Activated B cell treated with CpG ODN at 0.5 μM for 24 hours (primary cell): ENCODE measurements at places on chromosomes 11 and 22. TPM values are rescaled to one million over a fixed set of nuclear protein-coding genes. Genes with fewer than 3 reads are reported as not detected.

- DNase-seq, result no peak
- peaks cover 8% of the 10 kb centered on the region for H3K36me3 ChIP-seq
- H3K27ac ChIP-seq, result no peak overlapping the region
- peaks cover 22% of the 10 kb centered on the region for H3K4me1 ChIP-seq
- H3K4me3 ChIP-seq, result no peak overlapping the region
Measured at GRCh38 chr11:76654298-76654851, 16.2 kb downstream of the LRRC32 start.

- H3K27ac ChIP-seq, result no peak overlapping the region
- DNase-seq, result no peak
- H3K36me3 ChIP-seq, result no peaks in the 10 kb centered on the region
- H3K4me1 ChIP-seq, result peaks cover 7% of the 10 kb centered on the region
- no peak overlapping the region for H3K4me3 ChIP-seq
- H3K27me3 ChIP-seq, result peaks cover 22% of the 10 kb centered on the region
Measured at GRCh38 chr22:37581504-37581903, 1.6 kb upstream of the LGALS2 start.

Gene RFPL1
- not detected in 2 replicates for total RNA-seq

Gene GLB1L3
- not detected in 2 replicates for total RNA-seq

Gene FAM180B
- total RNA-seq, result 0.16 TPM in 1 of 2 replicates, not detected in the other

Gene KLHL35
- total RNA-seq, result 0.11 and 0.49 TPM in 2 replicates
